Sciatic nerve (tissue), 2 donors: ENCODE measurements at places on chromosomes 6 and 20. TPM values are rescaled to one million over a fixed set of nuclear protein-coding genes. Genes with fewer than 3 reads are reported as not detected.

The MBOAT1 gene
- total RNA-seq, result 37.9 TPM

The DEFB118 gene
- total RNA-seq, result not detected

The OCSTAMP gene
- total RNA-seq, result not detected

The JPH2 gene
- 1.5 TPM for total RNA-seq

The FOXF2 gene
- 0.58 TPM for total RNA-seq

The OR2H2 gene
- not detected for total RNA-seq

The CALHM4 gene
- not detected for total RNA-seq

The SAYSD1 gene
- 15.3 TPM for total RNA-seq

The E2F1 gene
- 1.4 TPM for total RNA-seq

The ASIP gene
- total RNA-seq, result 3.0 TPM

The CFAP61 gene
- 0.40 TPM for total RNA-seq

The DSN1 gene
- total RNA-seq, result 7.2 TPM

The MLN gene
- total RNA-seq, result not detected

The GMPR gene
- 11.9 TPM for total RNA-seq

The SAPCD1 gene
- total RNA-seq, result 4.9 TPM

The TREM2 gene
- 8.8 TPM for total RNA-seq

The ACOT13 gene
- total RNA-seq, result 17.3 TPM

The ACSS1 gene
- total RNA-seq, result 27.4 TPM

The HAO1 gene
- total RNA-seq, result not detected

The BCAS4 gene
- total RNA-seq, result 4.8 TPM
